ENCODE measurements at places on chromosomes 12 and 14.

DNA sequence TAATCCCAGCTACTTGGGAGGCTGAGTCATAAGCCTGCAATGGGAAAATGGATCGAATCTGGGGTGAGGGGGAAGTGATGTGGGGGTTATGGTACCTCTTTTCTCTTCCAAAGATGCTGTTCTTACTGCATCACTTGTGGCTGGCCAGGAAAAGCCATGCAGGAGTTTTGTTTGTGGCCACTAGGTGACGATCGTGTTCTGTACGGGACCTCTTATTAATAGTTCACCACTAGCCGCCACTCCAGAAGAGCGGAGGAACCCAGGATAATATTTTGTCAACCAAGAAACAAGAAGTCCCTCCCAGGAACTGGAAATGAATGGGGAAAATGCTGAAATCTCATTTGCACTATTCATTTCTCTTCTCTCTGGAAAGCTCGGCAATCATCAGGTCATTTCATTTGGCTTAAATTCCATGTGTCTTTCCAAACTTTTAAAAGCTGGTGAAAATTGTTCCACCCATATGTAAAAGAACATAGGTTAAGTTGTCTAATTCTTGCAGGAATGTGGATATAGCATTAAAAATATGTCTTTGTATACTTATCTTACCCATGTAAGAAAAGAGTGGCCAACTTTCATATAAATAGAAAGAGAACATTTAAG is 8.9 kb downstream of the GPR65 start:
- peak; percentile 57 for DNase-seq

DNA sequence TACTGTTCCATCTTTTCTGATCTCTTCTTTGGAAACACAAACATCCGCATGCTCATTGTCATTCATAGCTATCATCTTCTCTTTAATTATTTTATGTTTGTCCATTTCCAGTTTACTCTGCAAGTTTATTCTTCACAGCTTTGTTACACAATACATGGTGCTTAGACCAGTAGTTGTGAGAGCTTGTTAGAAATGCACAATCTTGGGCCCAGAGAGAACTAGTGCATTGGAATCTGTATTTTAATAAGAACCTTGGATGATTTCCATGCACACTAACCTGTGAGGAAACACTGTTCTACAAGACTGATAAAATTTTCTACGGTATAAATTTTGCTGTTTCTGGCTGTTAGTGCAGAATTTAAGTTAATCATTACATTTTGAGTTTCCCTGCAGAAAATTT is 59.3 kb upstream of the SLC2A13 start:
- DNase-seq: no peak

- DNase-seq: no peak
Measured at GRCh38 chr14:56131865-56132833, 13.9 kb downstream of the PELI2 start.

GRCh38 chr12:108804271-108804953 is 53.0 kb downstream of the SSH1 start:
- no peak for DNase-seq

GRCh38 chr12:65152012-65152411 is 17.4 kb upstream of the LEMD3 start:
- DNase-seq: no peak
